ENCODE measurements at places on chromosomes 6 and 20. TPM values are rescaled to one million over a fixed set of nuclear protein-coding genes. Genes with fewer than 3 reads are reported as not detected.

DNA sequence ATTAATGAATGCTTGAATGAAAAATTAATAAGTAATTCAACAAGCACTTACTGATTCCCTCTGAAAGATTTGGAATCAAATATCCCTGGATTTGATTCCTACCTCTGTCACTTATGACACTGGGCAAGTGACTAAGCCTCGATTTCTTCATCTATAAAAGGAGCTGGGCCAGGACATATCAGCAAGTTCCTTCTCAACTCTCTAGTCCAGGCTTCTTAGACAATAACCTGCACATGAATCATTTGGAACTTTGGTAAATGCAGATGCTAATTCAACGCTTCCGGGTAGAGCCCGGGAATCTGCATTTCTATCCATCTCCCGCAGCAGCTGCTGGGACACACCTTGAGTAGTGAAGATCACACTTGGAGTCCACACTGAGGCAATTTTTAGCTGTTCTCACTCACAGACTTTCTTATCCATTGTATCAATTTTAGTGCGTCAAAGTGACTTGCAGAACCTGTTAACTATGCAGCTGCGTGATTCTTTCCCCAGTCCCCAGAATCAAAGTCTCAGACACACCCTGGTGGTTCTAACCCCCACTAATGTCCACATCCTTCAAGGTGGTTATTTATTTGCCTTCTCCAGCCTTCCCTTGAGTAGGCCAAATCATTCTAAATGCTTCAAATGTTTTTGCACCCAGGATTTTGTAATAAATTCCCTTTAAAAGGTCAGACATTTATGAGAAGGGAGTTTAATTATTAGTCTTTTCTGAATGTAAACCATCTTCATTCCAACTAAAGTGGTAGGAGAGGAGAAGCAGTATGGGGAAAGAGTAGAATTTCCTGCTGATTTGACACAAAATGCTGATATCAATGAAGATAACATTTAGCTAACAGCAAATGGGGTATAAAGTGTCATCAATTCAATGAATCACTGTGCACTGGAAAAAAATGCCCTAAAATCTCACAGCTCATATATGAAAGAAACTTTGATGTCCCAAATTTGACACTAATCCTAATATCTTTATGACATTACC lies 26.0 kb upstream of the CCND3 start:
- peak; percentile 46 for DNase-seq

GRCh38 chr6:91632308-91632707 lies 1045.4 kb upstream of the MAP3K7 start:
- no peak for DNase-seq

DNA sequence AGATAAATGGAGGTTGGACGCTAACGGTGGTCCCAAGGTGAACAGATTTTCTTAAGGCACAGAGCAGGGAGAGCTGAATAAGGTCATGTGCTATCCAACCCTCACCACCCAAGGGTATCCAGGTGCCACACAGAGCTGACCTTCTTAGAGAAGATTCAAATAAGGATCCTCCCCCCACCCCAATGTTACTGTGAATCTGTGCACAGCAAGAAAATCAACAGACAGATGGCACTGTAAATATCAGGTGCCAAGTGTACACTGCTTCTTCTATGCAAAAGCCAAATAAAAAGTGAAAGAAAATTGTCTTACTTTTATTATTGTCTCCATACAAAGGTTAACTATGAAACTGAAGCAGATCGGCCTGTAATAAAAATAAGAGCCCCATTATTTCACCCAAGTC lies 96.9 kb downstream of the PAK5 start:
- DNase-seq: no peak

DNA sequence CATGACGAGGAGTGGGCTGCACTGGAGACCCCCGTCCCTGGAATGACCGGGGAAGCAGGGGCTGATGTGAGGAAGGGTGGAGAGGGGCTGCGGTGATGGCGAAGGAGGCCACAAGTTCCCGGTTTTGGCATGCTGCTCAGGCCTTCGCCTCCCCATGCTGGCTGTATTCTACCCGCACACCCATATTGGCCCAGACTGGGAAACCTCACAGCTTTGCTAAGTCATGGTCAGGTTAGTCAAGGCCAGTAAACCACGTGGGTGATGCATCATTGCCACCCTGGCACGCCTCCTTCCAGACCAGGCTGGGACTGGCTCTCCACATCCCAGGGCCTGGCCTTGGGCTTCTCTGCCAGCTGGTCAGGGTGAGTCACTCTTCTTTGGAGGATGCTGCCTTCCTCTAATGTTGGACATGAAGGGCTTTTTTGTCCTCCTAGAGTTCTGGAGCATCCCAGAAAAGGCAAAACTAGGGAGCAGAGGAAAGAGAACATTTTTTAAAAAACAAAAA lies 53.8 kb downstream of the PCNA start:
- peak; percentile 99 for DNase-seq

DNA sequence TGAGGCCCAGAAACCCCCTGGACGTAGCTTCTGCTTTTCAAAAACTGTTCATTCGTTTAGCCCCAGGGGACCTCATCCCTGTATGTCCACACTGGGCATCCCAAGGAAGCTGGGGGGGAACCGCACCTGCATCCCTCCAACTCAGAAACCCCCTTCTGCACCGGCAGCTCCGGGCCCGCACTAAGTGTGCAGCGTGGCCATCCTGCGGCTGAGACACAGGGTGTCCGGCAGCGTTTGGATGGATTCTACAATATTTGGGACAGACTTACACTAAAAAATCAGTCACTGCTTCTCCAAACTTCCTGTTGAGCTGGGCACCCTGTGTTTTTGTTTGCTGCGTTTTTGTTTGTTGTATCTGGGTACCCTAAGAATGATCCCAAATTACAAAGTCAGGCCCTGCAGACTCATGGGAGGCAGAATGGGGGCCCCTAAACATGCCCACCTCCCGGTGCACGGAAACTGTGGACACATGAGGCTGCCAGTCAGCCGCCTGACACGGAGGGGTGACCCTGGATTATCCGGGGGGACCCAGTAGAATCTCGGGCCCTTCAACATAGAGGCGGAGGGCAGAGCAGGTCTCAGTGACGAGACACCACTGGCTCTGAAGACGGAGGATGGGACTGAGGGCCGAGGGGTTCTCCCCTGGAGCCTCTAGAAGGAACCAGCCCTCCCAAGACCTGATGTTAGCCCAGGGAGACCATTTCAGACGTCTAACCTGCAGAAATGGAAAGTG lies 88.2 kb upstream of the BHLHE23 start:
- no peak for DNase-seq

- peak; percentile 33 for DNase-seq
These were observed 1405.1 kb upstream of the EYS start for GRCh38 chr6:67112120-67112519.

Gene PTCRA
- not detected for total RNA-seq

Gene MLN
- total RNA-seq: not detected

DNA sequence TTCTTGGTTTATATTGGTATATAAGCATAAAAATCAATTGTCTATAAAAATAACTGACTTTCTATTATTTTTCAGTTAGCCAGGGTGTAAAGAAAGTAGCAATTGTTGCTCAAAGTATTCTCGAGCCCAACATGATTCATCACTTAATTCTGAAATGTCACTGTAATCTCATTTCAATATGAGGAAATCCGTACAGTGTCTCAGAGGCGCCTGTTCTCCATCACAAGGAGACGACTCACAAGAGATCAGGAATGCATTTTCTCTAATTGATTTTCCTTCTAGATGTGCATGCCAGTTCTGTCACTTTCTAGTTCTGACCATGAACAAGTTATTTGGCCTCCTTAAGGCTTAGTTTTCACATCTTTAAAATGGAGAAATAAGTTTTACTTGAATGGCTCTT lies 753.1 kb downstream of the MAFB start:
- DNase-seq: peak; percentile 3

DNA sequence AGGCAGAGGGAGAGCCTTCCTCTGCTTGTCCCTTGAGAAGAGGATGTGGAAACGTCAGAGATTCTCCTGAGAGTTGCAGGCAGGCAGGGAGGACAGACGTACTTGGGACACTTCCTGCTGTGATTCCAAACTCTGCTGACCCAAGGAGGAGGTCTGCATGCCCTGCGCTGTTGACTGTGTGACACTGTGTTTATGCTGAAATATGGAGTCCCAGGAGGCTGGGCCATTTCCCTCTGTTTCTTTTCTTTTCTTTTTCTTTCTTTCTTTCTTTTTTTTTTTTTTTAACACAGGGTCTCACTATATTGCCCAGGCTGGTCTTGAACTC lies 63.5 kb upstream of the BHLHE23 start:
- no peak for DNase-seq

Gene KIF25
- not detected for total RNA-seq

DNA sequence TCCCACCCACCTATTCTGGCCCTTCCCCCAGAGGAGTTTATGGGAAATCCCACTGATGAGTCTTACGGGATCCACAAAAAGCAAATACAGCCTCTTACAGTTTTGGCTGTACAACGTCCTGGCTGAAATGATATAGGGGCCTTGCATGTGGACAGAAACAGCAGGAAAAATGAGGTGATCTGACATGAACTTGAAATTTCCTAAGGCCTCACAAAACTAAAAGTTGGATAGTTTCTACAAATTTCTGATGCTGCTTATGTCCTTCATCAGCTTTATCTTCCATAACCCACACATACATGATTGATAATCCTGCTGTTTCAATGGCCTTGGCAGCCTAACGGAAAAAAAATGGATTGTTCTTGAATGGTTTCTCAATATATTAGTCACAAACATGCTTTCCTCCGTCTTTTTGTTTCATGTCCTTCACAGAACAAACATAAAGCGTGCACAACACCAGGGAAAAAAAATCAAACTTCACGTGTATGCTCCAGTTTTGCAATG lies 118.8 kb downstream of the BMP5 start:
- DNase-seq: no peak

GRCh38 chr6:69265090-69265489 lies 531.7 kb downstream of the LMBRD1 start:
- DNase-seq: no peak

- no peak for DNase-seq
These were observed 307.8 kb downstream of the CDH4 start for GRCh38 chr20:61559706-61560315.

DNA sequence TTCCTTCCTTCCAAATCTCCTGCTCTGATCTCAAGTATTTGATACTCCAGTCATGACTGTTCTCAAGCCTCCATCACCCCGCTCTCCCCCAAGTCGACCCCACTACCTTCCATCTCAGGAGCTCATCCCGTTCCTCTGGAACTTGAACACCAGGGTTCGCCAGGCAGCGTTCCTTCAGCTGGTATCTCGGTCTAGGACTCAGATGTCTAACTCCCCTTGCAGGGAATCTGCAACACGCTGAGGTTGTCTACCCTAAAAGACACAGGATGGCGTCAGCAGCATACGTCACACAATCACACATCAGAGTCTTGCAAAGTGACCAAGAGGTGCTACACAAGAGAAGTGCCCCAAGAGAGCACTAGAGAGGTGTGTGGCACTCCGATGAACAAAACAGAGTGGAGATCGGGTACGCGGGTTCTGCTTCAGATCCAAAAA lies 706 bp downstream of the ZNF184 start:
- DNase-seq: peak; percentile 88

DNA sequence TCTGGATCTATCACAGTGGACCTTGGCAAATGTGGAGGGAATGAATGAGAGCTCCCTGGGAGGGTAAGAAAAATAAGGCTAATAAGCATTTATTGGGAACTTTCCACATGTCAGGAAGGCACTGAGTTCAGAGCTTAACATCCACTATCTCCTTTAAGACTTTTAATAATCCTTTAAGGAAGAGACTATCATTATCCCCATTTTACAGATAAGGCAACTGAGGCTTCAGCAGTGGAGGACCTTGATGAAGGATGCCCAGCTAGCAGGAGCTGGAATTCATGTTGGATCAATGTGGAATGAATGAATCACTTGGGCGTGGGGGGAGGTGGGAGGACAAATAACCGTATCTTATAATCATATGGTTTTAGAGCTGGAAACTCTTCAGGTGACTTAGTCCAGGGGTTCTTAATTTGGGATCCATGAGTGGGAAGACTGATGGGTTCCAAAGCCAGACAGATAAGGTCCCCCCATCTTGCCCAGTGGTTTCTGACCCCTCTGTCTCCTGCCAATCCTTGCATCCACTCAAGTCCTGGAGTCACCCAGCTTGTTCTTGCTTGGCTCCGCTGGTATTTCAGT lies 54.9 kb downstream of the CD40 start:
- DNase-seq: no peak

DNA sequence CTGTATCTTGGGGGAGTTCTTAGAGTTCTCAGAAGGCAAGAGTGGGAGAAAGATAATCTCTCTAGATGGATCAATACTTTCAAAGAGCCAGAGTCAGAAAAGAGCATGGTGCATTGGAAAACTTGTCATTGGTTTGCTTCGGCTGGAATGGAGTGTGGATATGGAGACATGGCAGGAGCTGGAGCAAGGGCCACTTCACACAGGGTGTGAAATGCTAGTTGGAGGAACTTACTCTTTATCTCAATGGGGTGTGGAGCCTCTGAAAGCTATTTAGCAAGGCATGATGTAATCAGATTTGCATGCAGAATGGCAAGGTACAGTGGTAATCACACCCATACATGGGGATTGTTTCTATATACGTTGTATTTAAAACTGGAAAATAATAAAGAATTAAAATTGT lies 31.5 kb upstream of the PAQR8 start:
- DNase-seq: no peak

DNA sequence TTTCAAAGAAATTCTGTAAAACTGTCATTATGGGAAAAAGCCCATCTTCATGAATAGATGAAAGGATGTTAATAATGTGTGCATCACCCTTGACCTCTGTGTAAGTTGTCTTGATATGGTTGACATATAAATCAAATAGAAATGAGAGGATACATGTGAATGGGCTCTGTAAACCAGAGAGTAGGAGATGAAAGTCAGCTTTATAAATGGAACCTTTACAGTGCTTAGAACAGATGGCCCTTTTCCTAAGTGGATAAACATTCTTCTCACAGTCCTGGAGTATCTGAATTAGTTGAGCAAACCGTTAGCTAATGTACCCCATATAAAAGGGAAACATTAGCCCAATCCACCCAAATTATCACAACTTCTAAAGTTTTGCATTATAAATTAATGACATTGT lies 57.5 kb downstream of the MYLK4 start:
- DNase-seq: no peak

- no peak for DNase-seq
These were observed 404.2 kb downstream of the THBS2 start for GRCh38 chr6:168849459-168849858.

- no peak for DNase-seq
These were observed 252.0 kb downstream of the TBX18 start for GRCh38 chr6:84512391-84512790.

- DNase-seq: peak; percentile 49
These were observed 177.2 kb upstream of the RNF24 start for GRCh38 chr20:4192378-4193068.

Gene TUBB2A
- 197 TPM for total RNA-seq

- peak; percentile 70 for DNase-seq
These were observed 32.8 kb downstream of the GFOD1 start for GRCh38 chr6:13454286-13455221.

Gene PPP1R3G
- total RNA-seq: 0.29 TPM

GRCh38 chr6:12009876-12010634 lies 2.1 kb upstream of the HIVEP1 start:
- peak; percentile 78 for DNase-seq

DNA sequence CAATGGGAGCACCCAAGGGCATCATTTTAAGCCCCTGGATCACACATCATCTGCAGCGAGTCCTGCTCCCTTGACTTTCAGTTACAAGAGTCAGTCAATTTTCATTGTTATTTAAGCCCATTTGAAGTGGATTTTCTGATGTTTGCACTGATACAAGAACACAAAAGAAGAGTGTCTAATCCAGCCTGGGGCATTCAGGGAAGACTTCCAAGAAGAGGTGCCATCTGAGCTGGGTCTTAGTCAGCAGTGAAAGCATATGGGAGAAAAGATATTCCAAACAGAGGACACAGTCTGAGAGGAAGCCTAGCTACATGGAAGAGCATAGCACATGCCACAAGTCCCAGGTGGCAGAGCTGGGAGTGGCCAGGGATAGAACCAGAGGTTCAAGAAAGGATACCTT lies 10.4 kb upstream of the FOXP4 start:
- no peak for DNase-seq

Gene SSTR4
- not detected for total RNA-seq
